ENCODE measurements at places on chromosomes 7 and 10.

GRCh38 chr10:89946106-89946505, 244.7 kb downstream of the KIF20B start:
- no peak for DNase-seq

- DNase-seq: no peak
Observed at GRCh38 chr10:11018855-11019631, 1.4 kb downstream of the CELF2 start.

DNA sequence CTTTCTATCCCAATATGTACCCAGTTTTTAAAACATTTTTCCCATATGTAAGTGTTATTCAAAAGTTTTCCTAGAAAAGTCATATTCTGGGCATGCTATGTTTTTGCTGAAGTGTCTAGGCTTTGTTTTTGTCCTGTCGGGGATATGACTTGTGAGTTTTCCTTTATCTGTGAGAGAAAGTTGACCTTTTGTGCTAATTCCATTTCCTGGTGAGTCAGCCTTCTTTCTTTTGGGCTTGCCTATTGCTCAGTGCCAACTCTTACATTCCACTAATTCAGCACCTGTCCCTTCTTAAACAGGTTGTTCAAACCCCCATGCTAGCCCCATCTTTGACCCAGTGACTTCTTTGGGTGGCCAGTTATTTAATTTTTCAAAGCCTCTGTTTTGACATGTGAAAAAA, 146.2 kb downstream of the AHR start:
- DNase-seq: no peak

GRCh38 chr7:112990624-112991023, 96.0 kb downstream of the GPR85 start:
- no peak for DNase-seq

GRCh38 chr7:82599895-82600294, 156.3 kb upstream of the CACNA2D1 start:
- DNase-seq: no peak

GRCh38 chr10:118151461-118151860, 104.7 kb upstream of the RAB11FIP2 start:
- DNase-seq: no peak

GRCh38 chr7:121196286-121196685, 132.5 kb upstream of the WNT16 start:
- DNase-seq: no peak

GRCh38 chr7:151426441-151426903, 13.5 kb downstream of the CRYGN start:
- no peak for DNase-seq

- DNase-seq: no peak
Observed at GRCh38 chr7:102064361-102065025, 222.2 kb upstream of the SH2B2 start.

DNA sequence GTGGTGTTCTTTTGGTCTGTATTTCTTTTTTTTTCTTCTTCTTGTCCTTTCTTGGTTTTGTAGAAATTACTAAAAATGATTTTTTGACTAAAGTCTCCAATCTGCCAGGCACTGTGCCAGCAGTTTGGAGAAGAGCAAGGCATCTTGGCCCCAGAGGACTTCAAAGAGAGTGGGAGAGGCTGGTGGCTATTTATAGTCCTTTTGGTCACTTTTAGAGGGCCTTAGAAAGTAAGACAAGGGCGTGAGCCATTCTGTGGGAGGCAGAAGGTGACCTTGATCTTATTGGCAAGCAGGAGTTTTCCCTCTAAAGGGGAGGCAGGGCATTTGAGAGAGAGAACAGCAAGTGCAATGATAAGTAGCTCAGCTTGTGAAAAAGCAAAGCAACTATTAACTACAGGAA, 211.9 kb downstream of the GALNT17 start:
- DNase-seq: no peak

DNA sequence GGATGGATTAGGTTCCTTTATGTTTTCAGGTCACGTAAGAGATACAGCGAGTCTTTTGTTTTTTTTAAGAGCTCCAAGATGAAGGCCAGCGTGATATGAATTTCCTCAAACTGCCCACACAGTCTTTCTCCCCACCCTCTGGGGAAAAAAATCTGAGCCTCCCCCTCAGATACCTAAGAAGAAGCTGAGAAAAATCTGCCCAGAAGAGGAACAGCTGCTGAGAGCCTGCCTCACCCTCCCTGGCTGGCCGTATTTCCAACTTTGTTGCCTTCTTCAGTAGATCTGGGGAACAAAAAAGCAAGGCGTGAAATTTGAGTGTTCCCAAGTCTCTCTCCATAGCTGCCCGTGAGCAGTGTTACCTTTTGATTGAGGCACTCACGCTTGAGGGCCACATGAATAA, 208.1 kb downstream of the KIAA1217 start:
- DNase-seq: no peak

Data from effector memory CD8-positive, alpha-beta T cell (primary cell).